ENCODE measurements at places on chromosomes 4 and X.

GRCh38 chr4:95050980-95051701 is 293.4 kb downstream of the BMPR1B start:
- DNase-seq, result no peak

DNA sequence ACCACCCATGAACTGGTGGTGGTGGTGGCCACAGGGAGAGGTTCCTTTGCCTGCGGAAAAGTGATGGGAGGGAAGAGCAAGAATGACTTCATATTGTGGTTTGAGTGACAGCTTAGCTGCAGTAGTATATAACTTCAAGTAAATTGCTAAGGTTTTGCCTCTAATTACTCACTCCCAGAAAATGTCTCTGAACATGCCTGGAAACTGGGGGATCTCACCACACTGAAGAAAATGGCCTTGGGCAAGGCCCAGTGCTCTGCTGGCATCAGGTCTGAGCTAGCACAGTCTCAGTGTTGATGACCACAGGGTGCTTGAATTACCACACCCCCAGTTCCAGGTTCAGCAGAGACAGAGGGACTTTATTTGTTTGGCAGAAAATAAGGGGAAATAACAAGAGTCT is 2085.4 kb downstream of the ARAP2 start:
- DNase-seq, result no peak

DNA sequence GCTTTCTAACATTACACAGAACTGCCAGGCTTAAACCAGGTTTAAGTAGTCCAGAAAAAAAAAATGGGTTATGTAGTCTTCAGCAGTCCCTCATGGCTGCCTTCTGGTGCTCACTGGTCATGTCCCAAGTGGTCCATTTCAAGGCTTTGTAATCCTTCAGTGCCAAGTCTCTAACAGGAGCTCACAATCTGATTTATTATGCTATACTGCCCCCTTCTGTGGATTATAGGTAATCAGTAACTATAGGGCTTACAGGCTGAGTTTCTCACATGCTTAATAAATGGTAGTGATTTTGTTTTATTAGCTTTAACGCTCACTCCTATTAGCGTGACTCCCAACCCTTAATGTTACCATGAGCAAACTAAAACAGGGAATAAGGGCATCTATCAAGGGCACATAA is 92.5 kb upstream of the EDA2R start:
- no peak for DNase-seq

GRCh38 chr4:173264245-173264644 is 69.9 kb downstream of the HMGB2 start:
- DNase-seq, result no peak

DNA sequence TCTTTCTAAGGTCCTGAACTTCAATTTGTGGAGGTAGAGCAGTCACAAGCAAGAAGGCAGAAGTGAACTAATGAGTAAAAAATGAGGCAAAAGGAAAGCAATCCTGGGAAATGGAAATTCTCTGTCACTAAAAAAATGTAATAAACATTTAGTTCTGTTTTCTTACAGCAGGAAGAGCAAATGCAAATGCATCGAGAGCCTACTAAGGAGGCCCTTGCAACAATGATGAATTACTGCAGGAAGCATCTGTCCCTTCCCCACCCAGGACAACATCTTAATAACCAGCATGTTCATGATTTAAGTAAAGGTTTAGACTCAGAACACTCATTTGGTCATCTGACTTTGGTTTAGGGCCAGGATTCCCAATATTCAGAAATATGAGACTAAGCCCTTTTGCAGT is 341.4 kb upstream of the NOCT start:
- no peak for DNase-seq

DNA sequence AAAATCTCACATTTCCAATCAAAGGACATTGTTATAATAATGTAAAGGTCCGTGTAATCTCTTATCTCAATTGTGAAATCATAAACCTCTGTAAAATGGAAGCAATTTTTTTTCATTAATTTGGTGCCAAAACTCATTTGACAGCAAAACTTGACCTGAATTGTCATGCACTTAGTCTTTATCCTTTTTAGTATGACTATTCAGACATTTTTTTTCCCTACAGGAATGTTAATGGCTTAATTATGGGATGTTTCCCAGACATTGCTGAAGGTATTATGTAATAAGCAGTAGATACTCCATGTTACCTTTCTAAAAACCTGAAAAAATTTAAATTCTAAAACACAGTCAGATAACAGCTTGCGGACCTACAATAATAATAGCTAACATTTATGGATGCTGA is 228.9 kb downstream of the LHFPL1 start:
- no peak for DNase-seq

DNA sequence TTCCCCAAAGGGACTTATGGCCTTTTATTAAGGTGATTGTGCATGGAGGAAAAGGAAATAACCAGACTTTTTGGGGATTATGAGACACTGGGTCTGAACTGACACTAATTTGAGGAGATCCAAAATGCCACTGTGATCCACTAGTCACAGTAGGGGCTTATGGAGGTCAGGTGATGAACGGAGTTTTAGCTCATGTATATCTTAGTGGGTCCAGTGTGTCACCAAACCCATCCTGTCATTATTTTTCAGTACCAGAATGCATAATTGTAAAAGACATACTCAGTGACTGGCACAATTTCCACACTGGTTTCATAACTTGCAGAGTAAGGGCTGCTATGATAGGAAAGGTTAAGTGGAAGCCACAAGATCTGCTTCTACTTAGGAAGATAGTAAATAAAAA is 131.3 kb downstream of the RTL3 start:
- no peak for DNase-seq

GRCh38 chr4:112736718-112737135 is 99.8 kb downstream of the LARP7 start:
- no peak for DNase-seq

DNA sequence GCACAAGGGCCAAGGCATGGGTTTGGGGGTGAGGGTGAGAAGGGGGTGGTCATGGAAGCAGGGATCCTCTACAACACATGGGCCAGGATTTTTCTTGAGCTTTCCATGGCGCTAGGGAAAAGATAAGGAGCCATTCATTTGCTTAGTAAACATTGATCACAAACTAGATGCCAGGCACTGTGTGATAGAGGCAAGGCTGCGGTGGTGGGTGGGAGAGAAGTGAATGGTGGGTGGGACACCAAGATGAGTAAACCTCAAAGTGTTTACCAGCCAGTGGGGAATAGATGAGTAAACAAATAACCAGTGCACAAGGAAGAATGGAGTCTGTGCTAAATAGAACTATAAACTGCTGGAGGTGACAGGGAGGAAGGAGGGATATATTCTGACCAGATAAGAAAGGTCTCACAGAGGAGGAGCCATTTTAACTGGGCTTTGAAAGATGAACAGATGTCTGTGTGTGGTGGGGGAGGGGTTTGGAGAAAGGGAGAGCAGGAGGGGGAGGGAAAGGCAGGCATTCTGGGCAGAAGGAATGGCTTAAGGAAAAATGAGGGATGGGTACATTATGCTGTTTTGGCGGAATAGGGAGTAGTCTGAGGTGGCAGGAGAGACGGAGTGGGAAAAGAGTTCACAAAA is 48.0 kb upstream of the LAS1L start:
- no peak for DNase-seq

DNA sequence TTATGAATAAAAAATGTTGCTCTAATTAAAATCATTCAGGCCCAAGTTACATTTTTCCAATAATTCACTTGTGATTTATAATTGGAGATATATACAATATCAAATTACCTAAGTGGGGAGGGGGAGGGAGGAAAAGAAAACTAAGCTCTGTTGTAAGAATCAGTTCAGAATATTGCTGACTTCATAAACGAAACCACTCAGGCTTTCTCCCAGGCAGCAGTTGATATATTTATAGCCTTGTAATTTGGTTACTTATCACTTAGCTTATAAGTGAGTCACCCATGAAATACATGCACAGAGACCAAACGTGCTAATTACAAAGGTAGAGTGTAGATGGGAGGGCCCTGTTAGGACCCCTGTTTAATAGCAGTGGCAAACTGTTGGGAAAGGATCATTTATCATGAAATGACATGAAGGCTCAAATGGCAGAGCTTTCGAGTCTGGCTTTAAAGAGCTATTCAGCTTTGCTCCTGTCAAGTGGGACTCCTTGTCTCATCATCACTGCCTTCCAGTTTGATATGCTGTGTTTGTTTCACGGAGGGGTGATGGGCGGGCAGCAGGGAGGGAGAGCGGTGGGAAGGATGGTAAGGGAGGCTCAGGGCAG is 105.6 kb upstream of the PGRMC2 start:
- peak; percentile 73 for DNase-seq

Measured in retinal pigment epithelial cell (primary cell).